T-helper 17 cell (primary cell): ENCODE measurements at places on chromosomes 13 and 19. TPM values are rescaled to one million over a fixed set of nuclear protein-coding genes. Genes with fewer than 3 reads are reported as not detected.

Gene PSG2
- total RNA-seq: 0.17 TPM

- H3K4me3 ChIP-seq: no peak overlapping the region
- peaks cover 3% of the 10 kb centered on the region for H3K4me1 ChIP-seq
- no peaks in the 10 kb centered on the region for H3K27me3 ChIP-seq
- H3K27ac ChIP-seq: no peak overlapping the region
- H3K36me3 ChIP-seq: no peaks in the 10 kb centered on the region
- no peak for DNase-seq
These were observed 6.9 kb upstream of the LYL1 start for GRCh38 chr19:13109361-13110098.

Gene ZNF665
- 0.78 TPM for total RNA-seq

DNA sequence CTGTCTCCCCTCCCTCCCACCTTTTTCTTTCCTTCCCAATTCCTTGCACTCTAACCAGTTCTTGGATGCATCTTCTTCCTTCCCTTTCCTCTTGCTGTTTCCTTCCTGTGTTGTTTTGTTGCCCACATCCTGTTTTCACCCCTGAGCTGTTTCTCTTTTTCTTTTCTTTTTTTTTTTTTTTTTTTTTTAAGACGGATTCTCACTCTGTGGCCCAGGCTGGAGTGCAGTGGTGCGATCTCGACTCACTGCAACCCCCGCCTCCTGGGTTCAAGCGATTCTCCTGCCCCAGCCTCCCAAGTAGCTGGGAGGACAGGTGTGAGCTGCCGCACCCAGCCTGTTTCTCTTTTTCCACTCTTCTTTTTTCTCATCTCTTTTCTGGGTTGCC is 6.9 kb downstream of the MYADM start:
- DNase-seq: no peak
- peak overlapping the region; percentile 80 for H3K4me3 ChIP-seq
- no peak overlapping the region for H3K27ac ChIP-seq
- H3K4me1 ChIP-seq: peaks cover 51% of the 10 kb centered on the region
- peaks cover 17% of the 10 kb centered on the region for H3K36me3 ChIP-seq

- peaks cover 2% of the 10 kb centered on the region for H3K4me1 ChIP-seq
- no peaks in the 10 kb centered on the region for H3K27me3 ChIP-seq
- H3K36me3 ChIP-seq: no peaks in the 10 kb centered on the region
- H3K4me3 ChIP-seq: peak overlapping the region; percentile 43
- no peak overlapping the region for H3K27ac ChIP-seq
- DNase-seq: no peak
These were observed 2.0 kb upstream of the A1BG start for GRCh38 chr19:58355215-58355796.

- DNase-seq: no peak
- no peak overlapping the region for H3K4me3 ChIP-seq
- no peak overlapping the region for H3K27ac ChIP-seq
- no peaks in the 10 kb centered on the region for H3K36me3 ChIP-seq
- peaks cover 6% of the 10 kb centered on the region for H3K4me1 ChIP-seq
These were observed 15.9 kb downstream of the KANK2 start for GRCh38 chr19:11181488-11181887.

DNA sequence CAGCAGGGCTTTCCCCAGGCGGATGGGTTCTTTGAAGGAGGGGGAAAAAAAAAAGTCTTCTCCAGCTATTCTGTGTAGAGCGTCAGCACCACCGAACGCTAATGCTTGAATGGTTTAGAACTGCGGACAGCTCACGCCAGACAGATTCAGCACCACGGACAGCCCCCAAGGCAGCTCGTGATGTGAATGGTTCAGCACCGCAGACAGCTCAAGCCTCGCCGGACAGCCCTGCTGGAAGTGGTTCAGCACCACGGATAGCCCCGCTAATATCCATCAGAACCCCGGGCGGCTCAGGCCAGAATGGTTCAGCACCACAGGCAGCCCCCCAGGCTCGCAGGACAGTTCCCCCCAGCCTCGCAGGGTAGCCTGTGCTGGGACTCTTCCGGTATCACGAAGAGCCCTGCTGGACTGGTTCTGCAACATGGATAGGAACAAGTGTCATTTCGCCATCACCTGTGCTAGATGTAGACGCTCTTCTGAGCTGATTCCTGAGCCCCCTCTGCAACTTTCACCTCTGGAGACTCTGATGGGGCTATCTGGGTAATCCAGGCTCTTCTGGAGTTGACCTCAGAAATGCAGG is 4.9 kb upstream of the SMIM17 start:
- DNase-seq: no peak
- no peaks in the 10 kb centered on the region for H3K36me3 ChIP-seq
- no peak overlapping the region for H3K27ac ChIP-seq
- H3K4me3 ChIP-seq: no peak overlapping the region
- H3K27me3 ChIP-seq: no peaks in the 10 kb centered on the region

Gene MLNR
- total RNA-seq: not detected

Gene ERFL
- 2.4 TPM for total RNA-seq

Gene NCCRP1
- not detected for total RNA-seq

Gene MEGF8
- total RNA-seq: 4.6 TPM

GRCh38 chr13:82993417-82993816 is 888.9 kb downstream of the SLITRK1 start:
- H3K27ac ChIP-seq: no peak overlapping the region
- no peaks in the 10 kb centered on the region for H3K27me3 ChIP-seq
- H3K36me3 ChIP-seq: no peaks in the 10 kb centered on the region
- no peak for DNase-seq
- no peaks in the 10 kb centered on the region for H3K4me1 ChIP-seq

GRCh38 chr19:50820549-50821247 is 2.9 kb downstream of the KLK1 start:
- peak overlapping the region; percentile 63 for H3K4me3 ChIP-seq
- H3K4me1 ChIP-seq: peaks cover 25% of the 10 kb centered on the region
- H3K27ac ChIP-seq: no peak overlapping the region
- peaks cover 76% of the 10 kb centered on the region for H3K27me3 ChIP-seq
- H3K36me3 ChIP-seq: peaks cover 17% of the 10 kb centered on the region

Gene PSG3
- total RNA-seq: 0.42 TPM

DNA sequence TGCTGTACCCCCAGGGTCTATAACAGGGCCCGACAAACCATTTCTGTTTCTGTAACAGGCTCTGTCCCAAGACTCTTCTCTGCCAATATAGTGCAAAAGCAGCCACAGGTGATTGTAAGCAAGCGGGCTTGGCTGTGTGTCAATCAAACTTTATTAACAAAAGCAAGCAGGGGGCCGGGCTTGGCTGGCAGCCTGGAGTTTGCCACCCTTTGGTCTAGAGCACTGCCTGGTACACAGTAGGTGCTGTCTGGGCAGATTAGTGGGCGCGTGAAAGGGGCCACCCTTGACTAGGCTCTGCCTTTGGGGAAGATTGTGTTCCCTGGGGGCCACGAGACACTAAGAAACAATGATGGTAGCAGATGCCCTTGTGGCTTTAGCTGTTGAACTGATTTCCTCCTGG is 27.4 kb downstream of the CCL25 start:
- no peak overlapping the region for H3K27ac ChIP-seq
- no peak for DNase-seq
- H3K27me3 ChIP-seq: peaks cover 22% of the 10 kb centered on the region
- H3K4me3 ChIP-seq: no peak overlapping the region

GRCh38 chr13:51524312-51524711 is 60.0 kb upstream of the WDFY2 start:
- no peaks in the 10 kb centered on the region for H3K36me3 ChIP-seq
- peaks cover 17% of the 10 kb centered on the region for H3K4me1 ChIP-seq
- no peak overlapping the region for H3K27ac ChIP-seq
- no peak overlapping the region for H3K4me3 ChIP-seq
- no peak for DNase-seq

DNA sequence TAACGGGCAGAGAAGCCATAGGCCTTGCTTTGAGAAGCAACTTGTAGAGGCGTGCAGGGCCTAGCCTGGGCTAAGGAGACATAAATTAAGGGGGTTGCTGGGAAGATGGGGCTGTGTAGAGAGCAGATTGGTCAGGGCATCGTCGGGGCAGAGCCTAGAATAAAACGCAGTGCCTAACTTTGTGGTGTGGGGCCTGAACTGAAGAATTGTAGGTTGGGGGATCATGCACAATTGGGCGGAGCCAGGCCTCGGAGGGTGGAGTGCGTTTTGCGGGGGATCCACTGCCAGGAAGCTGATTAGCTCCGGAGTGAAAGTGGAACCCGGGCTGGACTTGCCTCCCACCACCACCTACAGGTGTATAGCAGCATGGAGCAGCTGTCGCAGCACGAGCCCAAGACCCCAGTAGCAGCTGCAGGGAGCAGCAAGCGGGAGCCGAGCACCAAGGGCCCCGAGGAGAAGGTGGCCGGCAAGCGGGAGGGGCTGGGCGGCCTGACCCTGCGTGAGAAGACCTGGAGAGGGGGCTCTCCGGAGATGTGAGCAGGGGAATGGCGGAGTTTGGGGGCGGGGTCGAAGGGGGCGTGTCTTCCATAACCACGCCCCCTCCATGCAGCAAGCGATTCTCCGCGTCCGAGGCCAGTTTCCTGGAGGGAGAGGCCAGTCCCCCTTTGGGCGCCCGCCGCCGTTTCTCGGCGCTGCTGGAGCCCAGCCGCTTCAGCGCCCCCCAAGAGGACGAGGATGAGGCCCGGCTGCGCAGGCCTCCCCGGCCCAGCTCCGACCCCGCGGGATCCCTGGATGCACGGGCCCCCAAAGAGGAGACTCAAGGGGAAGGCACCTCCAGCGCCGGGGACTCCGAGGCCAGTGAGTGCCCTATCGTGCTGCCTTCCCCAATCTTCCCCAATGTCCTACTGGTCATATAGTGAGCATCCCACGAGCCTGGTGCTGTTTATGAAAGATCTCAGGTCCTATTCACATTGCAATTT is 13.8 kb downstream of the DNASE2 start:
- peaks cover 7% of the 10 kb centered on the region for H3K4me1 ChIP-seq
- H3K36me3 ChIP-seq: peaks cover 4% of the 10 kb centered on the region
- H3K27me3 ChIP-seq: peaks cover 13% of the 10 kb centered on the region
- peak; percentile 34 for DNase-seq
- H3K4me3 ChIP-seq: peak overlapping the region; percentile 77
- peak overlapping the region; percentile 34 for H3K27ac ChIP-seq

Gene PROZ
- not detected for total RNA-seq

GRCh38 chr13:37342205-37342604 is 236.7 kb upstream of the CSNK1A1L start:
- H3K27me3 ChIP-seq: no peaks in the 10 kb centered on the region
- H3K4me3 ChIP-seq: no peak overlapping the region
- no peak overlapping the region for H3K27ac ChIP-seq
- no peak for DNase-seq

Gene CFD
- total RNA-seq: 5.3 TPM

- H3K4me1 ChIP-seq: peaks cover 35% of the 10 kb centered on the region
- H3K27me3 ChIP-seq: no peaks in the 10 kb centered on the region
- DNase-seq: no peak
- peak overlapping the region; percentile 97 for H3K4me3 ChIP-seq
- H3K36me3 ChIP-seq: peaks cover 4% of the 10 kb centered on the region
- peak overlapping the region; percentile 99 for H3K27ac ChIP-seq
These were observed 18.7 kb downstream of the LSM4 start for GRCh38 chr19:18304208-18304457.

- no peaks in the 10 kb centered on the region for H3K27me3 ChIP-seq
- H3K36me3 ChIP-seq: peaks cover 11% of the 10 kb centered on the region
- no peak overlapping the region for H3K4me3 ChIP-seq
- no peak for DNase-seq
These were observed 61.5 kb upstream of the SLC15A1 start for GRCh38 chr13:98813993-98814392.

- no peak for DNase-seq
- no peak overlapping the region for H3K27ac ChIP-seq
- H3K4me1 ChIP-seq: peaks cover 9% of the 10 kb centered on the region
- H3K36me3 ChIP-seq: peaks cover 4% of the 10 kb centered on the region
These were observed 175.9 kb downstream of the IRS2 start for GRCh38 chr13:109610517-109610916.

DNA sequence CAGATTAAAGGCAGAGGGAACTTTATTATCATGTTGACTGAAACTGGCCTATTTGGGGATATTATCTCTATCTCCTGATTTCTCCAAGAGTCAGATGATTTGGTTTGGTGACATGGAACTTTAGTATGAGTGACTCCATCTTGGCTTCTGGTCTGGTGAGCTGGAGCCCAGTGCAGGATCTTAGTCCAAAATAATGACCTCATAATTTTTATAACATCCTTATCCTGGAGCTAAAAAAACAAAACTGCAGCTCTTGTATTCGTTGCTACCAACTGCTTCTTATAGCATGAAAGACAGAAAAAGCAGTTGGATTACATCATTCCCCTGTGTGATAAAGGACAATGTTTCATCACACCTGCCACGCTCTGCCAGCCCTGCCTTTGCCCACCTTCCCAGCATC is 39.3 kb upstream of the RNF17 start:
- no peak for DNase-seq
- peaks cover 50% of the 10 kb centered on the region for H3K27me3 ChIP-seq
- H3K27ac ChIP-seq: no peak overlapping the region

DNA sequence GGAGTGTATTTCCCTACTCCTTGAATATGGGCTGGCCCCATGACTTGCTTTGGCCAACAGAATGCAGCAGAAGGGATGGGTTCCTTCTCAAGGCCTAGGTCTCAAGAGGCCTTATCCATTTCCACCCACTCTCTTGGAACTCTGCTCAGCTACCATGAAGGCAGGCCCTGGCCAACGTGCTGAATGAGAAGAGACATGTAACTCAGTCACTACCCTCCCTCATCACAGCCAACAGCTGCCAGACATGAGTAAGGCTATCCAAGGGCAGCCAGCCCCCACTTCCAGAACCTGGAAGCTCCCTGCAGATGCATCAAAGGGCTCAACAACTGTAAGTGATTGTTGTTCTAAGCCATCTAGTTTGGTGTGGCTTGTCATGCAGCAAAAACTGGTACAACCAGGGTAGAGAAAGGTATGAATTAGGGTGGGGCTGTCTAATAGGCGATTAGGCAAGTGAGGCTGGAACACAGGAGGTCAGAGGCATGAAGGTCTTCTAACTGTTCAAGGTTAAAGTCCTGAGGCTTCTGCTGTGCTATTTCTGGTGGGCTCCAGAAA is 1.4 kb upstream of the RASL11A start:
- peaks cover 2% of the 10 kb centered on the region for H3K36me3 ChIP-seq
- H3K27me3 ChIP-seq: peaks cover 22% of the 10 kb centered on the region
- DNase-seq: no peak
- peaks cover 17% of the 10 kb centered on the region for H3K4me1 ChIP-seq
- no peak overlapping the region for H3K27ac ChIP-seq
